ENCODE measurements at places on chromosomes 16 and 17.

GRCh38 chr17:64244165-64244564, 18.9 kb downstream of the TEX2 start:
- DNase-seq = no peak

DNA sequence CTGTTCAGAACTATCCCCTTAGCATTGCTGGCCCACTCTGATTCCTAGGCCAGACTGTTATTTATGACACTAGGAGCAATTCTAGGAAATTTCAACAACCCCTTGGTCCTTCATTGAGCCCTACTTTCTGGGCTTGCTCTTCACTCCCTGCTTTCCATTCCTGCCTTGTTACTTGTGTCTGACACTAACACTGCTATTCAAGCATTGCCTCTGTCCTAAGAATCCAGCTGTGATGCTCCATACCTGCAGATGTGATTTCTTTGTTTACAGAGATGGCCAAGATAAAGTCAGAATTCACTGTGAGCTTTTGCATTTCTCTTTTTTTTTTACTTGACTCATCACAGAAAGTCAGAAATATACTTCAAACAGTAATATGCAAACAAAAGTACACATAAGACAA, 377.2 kb upstream of the GOT2 start:
- no peak for DNase-seq

DNA sequence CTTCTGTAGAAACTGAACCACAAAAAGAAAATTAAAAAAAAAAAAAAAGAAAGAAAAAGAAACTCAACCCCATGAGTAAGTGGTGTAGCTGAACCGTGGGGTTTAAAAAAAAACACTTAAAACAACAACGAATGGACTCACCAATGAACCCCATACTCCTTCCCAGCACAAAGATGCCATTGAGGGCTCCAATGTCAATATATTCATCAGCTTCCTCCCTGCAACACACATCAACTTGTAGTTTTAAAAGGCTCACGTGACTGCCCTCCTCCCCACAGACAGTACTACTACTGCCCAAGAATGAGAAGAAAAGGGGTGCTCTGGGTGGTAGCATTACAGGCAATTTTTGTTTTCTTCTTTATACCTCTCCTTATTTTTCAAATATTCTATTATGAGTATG, 3.3 kb upstream of the KLHL11 start:
- no peak for DNase-seq

DNA sequence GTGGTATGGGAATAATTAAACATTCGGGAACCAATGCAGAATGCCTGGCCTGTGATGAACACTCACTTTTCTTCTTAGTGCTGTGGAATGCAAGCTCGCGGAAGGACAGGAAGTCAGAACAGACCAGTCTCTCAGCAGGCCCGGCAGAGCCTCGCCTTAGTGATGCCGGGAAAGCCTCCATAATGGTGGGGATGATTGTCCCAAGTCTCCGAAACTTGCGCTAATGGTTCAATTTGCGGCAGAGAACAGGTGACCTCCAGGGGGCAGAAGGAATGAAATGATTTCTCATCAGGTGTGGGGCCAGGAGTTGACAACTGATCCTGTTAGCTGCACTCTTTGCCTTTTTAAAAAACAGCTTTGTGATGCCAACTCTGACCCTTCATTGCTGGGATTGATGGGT, 170.6 kb downstream of the GSG1L start:
- no peak for DNase-seq

DNA sequence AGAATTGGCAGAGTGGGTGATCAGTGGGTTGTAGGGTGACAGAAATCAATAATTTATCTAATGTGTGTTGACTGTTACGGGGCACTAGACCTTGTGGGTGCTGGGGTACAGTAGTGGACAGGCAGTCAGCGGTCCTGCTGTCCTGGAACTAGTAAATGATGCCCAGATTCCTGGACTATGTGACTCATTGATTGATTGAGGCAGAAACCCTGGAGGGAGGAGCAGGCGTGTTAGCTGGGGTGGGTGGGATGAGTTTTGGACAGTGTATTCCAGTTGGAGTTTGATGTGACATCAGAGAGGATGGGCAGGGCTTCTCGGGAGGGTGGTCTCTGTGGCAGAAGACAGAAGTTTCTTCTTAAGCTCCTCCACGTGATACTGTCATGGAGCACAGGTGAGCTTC, 24.4 kb downstream of the PRMT7 start:
- no peak for DNase-seq

GRCh38 chr17:70329721-70330120, 160.4 kb downstream of the KCNJ2 start:
- no peak for DNase-seq

GRCh38 chr17:75116737-75117136, 7.0 kb downstream of the ARMC7 start:
- DNase-seq = no peak

Data from keratinocyte (primary cell).